ENCODE measurements at places on chromosomes 5 and 9. TPM values are rescaled to one million over a fixed set of nuclear protein-coding genes. Genes with fewer than 3 reads are reported as not detected.
A peak's percentile ranks its signal among the peaks of the same experiment; 100 is the strongest.

C9 gene
- not detected for total RNA-seq

STK32A gene
- total RNA-seq, result 0.62 TPM

DNM1 gene
- total RNA-seq, result 31.9 TPM

CDHR2 gene
- not detected for total RNA-seq

PROB1 gene
- 30.6 TPM for total RNA-seq

SCGB3A2 gene
- 5.8 TPM for total RNA-seq

PHAX gene
- total RNA-seq, result 66.0 TPM

WNT8A gene
- total RNA-seq, result not detected

DNA sequence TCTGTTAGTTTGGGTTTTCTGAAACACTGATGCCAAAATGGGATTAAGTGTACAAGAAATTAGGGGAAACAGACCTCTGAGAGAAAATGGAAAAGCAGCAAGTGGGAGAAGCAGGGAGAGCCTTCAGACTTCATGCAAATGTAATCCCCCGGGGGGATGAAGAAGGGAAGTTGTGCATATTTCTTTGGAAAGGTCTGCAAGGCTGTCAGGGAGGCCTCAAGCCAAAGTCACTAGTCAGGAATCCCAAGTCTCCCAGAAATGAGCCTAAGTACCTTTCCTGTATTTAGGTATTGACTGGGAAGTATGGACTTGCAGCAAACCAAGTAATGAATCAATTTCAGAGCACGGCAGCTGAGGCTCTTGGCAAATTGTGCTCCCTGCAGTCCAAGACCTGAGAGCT, 2.2 kb downstream of the FTMT start:
- DNase-seq, result no peak

GRCh38 chr5:57695179-57695578, 212.6 kb upstream of the ACTBL2 start:
- DNase-seq, result no peak

DNA sequence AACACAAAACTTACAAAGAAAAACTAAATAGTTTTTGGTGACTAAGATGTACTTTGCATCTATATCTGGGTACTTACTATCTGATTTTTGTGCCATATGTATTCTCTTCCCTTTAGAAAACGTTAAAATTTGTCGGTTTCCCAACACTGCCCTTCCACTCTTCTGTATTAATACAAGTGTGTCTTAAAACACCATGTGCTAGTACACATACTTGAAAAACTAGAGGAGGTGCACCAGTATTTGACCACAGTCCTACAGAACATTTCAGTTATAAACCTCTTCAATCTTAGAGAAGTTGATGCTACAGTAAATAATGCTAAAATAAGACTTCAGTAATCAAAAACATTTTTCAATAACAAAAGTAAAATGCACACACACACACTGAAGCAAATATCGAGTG, 251.2 kb downstream of the EFNA5 start:
- no peak for DNase-seq

DNA sequence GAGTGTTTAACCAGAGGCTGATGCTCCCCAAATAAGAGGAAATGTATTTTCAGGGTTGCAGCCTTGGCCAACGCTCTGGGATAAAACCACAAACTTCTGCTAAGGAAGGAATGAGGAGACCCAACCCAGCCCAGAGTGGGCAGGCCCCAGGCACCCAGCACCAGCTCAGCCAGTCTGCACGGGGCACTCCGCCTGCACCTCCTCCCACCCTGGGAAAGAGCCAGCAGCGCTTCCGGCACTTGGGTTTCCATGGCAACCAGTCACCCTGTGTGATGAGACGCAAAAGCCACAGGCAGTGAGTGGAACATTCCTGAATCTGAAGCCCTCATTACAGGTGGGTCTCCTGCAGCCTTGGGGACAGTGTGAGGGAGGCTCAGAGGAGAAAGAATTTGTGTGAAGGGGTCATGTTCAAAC, 85.2 kb upstream of the ZBTB43 start:
- peak; percentile 82 for DNase-seq

GRCh38 chr5:139575751-139576150, 14.6 kb downstream of the UBE2D2 start:
- no peak for DNase-seq

GRCh38 chr5:133293960-133294359, 242.1 kb downstream of the HSPA4 start:
- DNase-seq, result peak; percentile 27

- no peak for DNase-seq
Observed at GRCh38 chr5:174773371-174773770, 49.0 kb downstream of the MSX2 start.

DNA sequence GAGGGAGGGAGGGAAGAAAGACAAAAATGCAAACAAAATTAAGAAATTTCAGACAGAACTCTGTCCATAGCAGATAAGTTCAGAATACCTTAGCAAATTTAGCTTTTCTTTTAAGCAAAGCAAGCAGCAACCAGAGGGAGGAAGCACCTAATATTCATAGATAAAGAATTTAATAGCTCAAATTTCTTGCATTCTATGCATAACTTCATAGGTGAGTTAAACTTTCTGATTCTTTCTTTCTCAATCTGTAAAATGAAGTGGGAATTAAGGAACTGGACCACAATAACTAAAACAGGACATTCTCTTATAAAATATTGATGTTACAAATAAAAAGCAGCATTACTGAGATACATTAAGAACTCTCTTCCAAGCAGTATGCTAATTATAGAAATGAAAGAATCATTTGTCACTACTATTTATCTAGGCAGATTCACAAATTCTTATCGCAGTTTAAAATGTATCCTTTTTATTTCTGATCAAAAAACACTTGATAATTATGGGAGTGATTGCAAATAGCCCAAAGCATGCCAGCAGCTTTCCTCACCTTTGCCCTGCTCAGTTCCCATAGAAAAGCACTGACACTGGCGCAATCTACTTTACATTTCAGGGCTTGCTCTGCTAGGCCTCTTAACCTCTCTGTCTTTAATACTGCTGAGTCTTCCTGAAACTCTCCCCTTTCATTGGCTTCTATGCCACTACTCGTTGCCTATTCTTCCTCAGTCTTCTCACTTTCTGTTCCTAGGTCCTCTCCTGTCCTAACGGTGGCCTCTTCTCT, 341.8 kb downstream of the PIK3R1 start:
- DNase-seq, result no peak

DNA sequence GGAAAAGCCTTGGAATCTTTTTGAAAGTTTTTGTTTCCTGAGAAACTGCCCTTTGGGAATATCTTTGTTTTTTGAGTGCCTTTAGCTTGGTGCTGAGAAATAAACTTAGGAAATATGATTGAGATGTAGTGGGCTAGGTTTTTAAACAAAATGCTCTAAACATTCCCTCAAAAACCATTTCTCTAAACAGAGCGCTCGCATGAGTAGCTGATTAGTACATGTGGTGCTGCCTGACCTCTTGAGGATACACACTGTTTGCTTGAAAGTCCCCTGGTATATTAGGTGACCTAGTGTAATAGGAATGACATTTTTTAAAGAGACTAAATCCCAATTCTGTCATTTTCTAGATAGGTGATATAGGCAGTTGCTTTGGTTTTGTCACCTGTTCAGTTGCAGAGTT, 132.3 kb downstream of the ADAMTSL1 start:
- DNase-seq, result no peak

DNA sequence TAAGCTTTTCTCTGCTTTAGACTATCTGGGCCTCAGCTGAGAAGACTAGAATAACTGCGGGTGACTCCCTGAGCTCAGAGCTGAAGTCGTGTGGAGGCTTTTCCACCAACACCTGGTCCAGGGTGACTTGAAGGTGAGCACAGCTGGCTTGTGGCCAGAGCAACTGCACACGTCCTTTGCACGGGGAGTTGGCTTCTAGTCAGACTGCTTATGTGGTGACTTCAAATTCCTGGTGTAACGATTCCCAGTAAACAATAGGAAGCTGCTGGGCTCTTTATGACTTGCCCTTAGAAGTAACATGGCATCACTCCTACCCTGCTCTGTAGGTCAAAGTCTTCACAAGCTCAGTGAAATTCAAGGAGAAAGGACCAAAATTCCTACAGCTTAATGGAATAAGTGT, 800.6 kb upstream of the CDH6 start:
- no peak for DNase-seq

DNA sequence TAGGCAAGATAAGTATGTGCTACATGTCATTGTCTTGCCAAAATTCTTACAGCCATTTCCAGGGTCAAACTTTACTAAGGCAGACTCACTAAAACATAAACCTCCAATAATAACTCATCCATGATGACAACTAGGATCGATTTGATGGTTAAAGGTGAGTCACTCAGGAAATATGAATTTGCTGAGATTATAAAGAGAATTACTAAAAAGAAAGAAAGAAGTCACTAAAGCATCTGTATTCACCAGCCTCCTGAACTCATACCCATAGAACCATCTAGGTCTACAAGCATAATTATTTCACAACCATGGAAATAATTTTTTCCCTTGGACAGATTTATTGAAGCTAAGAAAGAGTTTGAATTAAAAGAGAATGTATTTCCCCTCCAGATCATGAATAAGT, 258.6 kb downstream of the TLE1 start:
- DNase-seq, result no peak

DNA sequence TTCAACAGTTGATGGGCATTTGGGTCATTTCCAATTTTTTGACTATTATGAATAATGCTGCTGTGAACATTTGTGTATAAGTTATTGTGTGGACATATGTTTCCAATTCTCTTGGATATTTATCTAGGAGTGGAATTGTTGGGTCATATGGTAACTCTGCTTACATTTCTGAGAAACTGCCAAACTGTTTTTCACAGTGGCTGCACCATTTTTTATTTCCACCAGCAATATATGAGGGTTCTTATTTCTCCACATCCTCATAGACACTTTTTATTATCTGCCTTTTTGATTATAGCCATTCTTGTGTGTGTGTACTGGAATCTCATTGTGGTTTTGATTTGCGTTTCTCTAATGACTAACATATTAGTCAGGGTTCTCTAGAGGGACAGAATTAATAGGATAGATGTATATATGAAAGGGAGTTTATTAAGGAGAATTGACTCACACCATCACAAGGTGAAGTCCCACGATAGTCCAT, 14.7 kb upstream of the MED27 start:
- DNase-seq, result peak; percentile 58

GRCh38 chr5:68762201-68762600, 331.6 kb upstream of the SLC30A5 start:
- no peak for DNase-seq

- DNase-seq, result peak; percentile 16
Observed at GRCh38 chr9:125189011-125189360, 617 bp downstream of the PPP6C start.

GRCh38 chr9:121383715-121384114, 13.7 kb upstream of the STOM start:
- DNase-seq, result no peak

DNA sequence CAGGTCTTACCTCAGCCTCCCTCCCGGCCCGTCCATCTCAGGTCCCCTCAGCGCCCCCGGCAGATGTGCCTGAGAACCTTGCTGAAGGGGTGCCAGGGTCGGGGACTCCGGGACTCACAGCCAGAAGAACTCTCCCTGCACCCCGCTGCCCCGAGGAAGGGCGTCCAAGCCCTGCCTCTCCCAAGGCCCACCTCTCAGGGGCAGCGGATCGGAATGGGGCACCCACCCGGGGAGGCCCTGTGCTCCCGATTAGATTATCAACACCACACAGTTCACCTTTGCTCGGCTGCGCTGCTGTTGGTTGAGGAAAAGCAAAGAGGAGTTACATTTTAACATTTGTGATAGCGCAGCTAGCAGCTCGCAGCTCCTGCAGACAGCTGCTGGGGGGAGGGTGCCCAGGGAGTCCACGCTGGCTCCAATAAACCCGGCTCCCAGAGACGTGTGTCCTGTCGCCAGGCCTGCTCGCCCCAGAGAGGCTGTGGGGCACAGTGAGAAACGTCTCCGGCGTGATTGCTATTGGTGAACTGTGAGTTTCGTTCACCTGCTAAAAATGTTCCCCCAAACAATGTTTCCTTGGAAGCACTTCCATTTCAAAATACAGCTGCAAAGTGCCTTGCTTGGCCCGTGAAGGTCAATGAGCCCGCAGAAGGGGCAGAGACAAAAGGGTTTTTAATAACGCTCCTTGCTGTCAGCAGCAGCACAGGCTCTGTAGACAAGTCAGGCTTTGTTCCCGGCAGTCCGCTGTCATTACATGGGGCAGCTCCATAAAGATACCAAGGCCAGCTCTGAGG, 18.6 kb upstream of the SLC6A19 start:
- DNase-seq, result peak; percentile 47

DNA sequence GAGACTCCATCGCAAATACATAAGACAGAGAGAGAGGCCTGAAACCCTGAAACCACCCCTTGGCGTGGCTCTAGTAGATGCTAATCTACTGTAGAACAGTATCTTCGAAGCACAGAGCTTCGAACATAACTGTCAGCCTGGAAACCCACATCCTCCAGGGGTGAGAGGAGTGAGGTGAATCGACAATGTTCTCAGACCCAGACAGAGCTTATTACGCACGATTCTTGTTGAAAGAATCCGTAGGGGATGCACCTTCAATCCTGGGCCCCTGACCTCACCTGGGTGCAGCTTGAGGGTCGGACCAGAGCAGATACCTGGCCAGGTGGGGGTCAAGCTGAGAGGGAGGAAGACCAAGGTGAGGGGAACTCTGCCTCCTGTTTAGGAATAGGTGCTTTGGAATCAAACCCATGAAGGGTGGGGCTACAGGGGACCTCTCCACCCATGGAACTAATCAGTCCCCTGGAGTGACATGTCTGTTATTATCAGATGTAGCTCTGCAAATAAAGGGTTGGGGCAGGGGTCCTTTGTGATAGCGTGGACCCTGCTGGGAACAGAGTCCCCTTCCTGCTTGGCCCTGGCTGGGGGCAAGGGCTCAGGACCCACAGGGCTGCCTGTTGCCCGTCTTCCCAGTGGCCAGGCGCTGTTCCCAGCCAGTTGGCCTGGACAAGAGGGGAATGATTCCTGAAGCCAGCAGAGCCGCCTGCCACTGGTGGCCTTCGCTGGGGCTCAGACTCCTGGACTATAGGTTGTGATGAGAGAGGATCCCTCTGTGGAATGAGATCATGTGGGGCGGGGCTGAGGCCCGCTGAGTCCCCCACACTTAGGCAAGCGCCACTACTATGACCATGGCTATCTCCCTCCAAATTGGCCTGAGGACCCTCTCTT, 41.2 kb downstream of the DBH start:
- no peak for DNase-seq

- no peak for DNase-seq
Observed at GRCh38 chr5:126098330-126099017, 324.7 kb upstream of the GRAMD2B start.

- no peak for DNase-seq
Observed at GRCh38 chr9:92769286-92769685, 4.7 kb upstream of the BICD2 start.

Data from tongue (tissue), 3 donors.